Stimulated activated CD8-positive, alpha-beta memory T cell treated with anti-CD3 and anti-CD28 coated beads, Interleukin-7, amount 100 ng/mL, for 1 hour (primary cell): ENCODE measurements at places on chromosomes 6 and 20.

DNA sequence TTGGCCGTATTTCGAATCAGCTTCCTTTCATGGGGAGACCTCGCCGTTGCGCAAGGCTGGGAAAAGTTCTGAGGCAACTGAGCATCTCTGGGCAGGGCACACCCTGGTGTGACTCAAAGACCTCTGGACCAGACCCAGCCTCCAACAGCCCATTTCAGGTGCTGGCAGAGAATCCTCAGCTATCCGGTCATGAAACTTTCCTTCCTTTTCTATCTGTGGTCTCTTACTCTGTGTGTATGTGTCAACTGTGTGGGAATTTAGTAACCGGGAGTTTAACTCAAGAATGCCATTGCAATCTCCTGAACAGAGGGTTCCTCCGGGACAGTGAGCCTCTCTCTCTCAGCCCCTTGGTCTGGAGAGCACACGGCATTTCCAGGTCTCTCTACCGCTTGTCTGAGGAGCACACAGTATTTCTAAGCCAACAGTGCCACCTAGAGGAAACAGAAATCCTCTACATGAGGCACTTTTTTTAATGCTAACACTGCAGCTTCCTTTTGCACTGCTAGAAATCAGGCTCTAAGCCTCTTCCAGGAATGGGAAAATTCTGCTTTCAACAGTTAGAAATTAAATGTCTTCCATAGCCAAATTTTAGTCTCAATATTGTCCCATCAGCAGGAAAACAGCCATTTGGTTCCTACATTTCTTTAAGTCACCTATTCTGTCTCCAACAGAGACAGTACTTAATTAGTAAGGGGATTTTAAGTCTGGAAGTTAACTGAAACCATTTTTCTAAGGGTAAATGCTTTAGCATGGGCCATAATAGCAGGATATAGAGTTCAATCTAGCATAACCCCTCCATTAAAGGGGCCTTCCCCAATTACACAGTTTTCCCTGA lies 32.7 kb downstream of the PLN start:
- DNase-seq: no peak

DNA sequence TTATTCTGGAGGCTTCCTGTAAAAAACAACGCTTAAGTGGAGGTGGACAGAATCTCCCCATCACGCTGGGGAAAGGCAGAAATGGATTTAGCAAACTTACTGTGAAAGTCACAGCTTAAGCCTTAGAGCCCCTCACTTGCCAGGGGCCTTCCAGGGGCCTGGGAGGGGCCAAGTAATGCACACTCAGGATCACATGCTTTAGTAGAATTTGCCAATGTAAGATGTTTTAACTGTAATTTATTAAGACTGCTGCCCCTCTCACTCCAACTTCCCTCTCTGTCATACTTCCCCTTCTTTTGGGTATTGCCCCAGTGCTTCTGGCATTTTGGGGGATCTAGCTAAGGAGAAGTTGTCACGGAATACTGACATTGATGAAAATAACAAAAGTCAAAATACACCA lies 12.6 kb upstream of the ADA start:
- no peak for DNase-seq

DNA sequence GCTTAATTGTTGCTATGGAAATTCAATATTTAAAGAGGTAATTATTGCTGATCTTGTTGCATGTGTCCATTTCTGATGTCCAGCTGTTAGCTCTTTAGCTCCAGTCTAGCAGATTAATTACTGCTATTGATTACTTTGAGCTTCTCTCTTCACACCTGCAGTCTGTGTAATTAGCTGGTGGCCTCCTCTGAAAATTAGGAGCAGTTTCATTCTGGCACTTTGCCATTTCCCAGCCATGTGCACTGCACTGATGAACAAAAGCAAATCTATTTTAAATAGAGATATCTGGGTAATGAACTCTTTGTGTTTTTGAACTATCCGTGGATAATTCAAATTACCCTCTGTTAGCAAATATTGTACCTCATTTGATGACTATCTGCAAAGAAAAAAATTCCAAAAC lies 275.9 kb downstream of the RNF144B start:
- no peak for DNase-seq

- no peak for DNase-seq
Observed at GRCh38 chr6:10414756-10415616, at the start of gene TFAP2A. Gene TFAP2A (minus strand): TSS chr6:10415074. CDS start chr6:10414991, 83 bp downstream.

- no peak for DNase-seq
Observed at GRCh38 chr6:168967281-168967925, 286.2 kb downstream of the THBS2 start.

GRCh38 chr20:47704746-47705496 lies 80.4 kb downstream of the SULF2 start:
- DNase-seq: no peak

GRCh38 chr6:6646859-6647258 lies 58.3 kb downstream of the LY86 start:
- DNase-seq: no peak

DNA sequence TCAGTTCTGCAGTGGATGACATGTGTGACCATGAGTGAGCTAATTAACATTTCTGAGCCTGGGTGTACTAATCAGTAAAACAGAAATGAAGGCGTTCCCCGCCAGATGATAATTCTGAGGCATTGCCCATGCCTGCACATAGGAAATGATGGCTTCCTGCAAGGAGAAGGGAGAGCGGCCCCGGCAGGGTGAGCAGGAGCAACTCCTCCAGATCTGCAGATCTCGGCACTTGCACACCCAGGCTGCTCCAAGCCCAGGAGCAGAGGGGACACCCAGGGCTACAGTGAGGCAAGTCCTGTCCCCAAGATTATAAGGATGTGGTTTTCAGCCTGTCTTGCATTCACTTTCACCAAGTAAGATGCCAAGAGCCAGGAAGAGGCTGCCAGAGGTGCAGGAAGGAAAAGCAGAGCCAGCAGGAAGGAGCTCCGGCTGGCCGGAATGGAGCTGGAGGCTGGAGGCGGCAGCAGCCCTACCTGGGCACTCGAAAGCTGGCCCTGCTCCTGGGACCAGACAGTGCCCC lies 177.5 kb upstream of the CST7 start:
- DNase-seq: no peak

GRCh38 chr6:123990376-123990775 lies 186.7 kb downstream of the NKAIN2 start:
- DNase-seq: no peak

GRCh38 chr6:15137086-15137485 lies 108.8 kb upstream of the JARID2 start:
- no peak for DNase-seq

DNA sequence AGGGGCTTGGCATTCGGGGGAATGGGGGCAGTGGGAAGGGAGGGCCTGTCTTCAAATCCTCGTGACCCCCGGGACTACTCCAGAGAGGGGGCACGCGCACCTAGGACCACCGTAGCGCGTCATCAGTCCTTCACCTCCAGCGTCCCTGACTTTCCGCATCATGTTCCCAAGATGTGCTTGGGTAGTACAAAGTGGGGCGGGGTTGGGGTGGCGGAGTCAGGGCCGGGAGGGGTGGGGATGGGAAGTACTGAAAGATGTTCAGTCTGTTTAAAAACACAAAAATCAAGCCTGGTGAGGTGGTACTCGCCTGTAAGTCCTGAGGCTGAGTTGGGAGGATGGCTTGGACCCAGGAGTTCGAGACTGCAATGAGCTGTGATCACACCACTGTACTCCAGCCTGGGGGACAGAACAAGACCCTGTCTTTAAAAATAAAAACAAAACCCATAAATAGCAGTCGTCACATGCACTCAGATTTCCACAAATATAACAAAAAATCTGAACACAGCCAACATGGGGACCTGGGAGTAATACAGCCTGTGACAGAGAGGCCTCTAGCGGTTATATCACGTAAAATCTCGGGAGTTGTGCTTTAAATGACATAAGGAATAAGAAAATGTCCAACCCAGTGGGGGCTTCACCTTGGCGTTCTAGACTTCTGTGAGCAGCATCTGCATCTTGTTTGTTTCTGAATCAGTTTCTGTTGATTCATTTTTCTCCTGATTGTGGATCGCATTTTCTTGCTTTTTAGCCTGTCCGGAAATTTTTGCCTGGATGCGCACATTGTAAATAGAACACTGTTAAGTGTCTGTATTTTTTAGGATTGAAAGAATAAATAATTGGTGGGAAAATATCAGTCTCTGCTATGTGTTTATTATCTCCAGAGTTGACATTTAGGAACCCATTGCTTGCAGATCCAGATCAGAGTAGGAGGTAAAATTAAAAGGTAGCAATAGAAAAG lies 698 bp upstream of the LRP11 start:
- no peak for DNase-seq

GRCh38 chr6:7267071-7267465 lies 45.9 kb downstream of the SSR1 start:
- no peak for DNase-seq

DNA sequence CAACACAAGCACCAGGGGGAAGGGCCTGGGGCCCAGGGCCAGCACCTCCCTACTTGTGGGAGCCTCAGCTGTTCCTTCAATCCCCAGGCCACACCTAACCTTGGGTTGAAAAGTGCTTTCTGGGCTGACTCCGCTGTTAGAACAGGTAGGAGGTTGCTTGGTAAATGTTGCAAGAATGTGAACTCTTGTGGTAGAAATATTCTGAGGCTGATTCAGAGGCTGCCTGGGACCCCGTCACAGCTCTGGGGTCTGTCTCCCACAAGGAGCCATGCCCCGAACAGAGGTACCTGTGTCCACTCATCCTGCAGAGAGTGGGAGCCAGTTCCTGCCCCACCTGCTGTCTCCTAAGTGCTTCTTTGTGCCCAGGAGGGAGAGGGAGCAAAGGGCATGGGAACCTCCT lies 14.4 kb upstream of the MAS1L start:
- no peak for DNase-seq

DNA sequence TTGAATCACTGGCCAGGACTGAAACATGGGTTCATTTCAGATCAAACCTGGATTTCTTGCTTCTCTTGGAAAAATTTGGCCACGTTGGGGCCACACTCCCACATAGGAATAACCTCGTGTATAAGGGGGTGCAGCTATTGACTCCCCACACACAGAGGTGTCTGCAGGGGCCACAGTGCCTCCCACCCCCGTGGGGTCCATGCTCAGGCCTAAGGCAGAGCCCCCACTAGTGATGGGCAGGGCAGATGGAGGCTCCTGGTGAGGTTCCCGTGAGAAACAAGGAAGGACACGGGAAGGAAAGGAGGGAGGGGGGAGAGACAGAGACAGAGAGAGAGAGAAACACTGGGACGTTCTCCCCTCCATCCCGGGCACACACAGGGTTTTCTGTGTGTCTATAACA lies 230.5 kb downstream of the ERMARD start:
- DNase-seq: no peak

- DNase-seq: no peak
Observed at GRCh38 chr20:40631119-40631631, 57.9 kb downstream of the MAFB start.

DNA sequence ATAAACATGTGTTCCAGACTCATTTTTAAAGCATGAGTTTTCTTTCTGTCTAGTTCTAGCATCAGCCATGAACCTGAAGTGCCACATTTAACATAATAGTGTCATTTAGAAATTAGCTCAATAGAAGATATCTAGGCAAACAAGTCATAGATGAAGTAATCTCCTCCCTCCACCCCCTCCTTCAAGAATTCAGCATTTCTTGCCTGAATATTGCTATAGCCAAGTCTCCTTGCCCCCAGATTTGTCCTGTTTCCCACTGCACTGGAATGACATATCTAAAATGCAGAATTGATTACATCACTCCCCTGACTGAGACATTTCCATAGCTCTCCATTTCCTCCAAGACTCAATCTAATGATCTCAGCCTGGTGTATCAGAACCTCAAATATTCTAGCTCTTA lies 134.9 kb upstream of the BACH2 start:
- DNase-seq: no peak

- DNase-seq: no peak
Observed at GRCh38 chr20:49938173-49939163, 2.3 kb downstream of the RNF114 start.

DNA sequence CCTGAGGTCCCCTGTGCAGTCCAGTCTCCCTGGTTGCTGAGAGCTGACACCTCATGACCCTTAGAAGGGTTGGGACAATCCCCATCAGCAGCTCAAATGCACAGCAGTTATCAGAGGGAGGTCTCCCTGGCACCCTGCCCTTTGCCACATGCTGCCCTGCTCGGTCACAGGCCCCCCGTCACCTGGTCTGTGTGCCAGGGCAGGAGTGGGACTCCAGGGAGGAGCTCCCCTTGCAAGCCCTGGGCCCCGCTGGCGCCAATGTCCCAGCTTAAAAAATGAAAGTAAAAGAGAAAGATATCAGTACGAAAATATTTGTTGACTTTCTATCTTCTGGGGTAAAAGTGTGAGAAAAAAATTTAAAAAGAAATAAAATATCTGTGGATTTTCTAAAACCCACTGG lies 68.1 kb upstream of the SLC22A16 start:
- DNase-seq: no peak

DNA sequence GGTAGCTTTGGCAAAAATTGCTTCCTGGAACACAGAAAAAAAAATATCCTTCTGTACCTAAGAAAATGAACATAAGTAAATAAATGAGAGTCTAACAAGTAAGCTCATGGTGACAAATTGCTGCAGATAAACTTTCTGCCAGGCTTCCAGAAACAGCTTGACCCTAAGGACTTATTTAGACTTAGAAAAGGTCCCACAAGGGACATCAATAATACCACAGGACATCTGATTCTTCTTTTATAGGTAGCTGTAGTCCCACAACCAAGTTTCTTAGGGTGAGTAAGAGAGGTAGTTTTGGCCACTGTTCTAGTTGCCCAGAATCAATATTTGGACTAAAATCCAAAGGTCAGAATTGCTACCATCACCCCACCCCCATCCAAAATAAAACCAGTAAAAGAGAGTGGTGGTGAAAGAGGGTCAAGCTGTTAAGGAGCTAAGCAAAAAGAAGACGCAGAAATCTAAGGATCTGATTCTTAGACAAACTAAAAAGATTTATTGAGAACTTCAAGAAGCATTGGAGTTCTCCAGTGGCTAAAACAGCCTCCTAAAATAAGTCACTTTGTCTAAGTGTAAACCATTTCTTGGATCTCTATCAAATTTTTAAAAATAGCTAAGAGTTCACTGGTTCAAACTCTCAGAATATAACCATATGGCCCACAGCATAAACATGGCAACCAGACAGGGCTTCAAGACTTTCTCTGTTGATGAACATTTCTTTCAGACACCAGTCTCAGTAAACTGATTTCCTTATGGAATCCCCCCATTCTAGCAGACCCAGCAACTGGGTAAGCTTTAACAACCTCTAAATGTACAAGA lies 180.6 kb downstream of the PTPRK start:
- DNase-seq: no peak

- no peak for DNase-seq
Observed at GRCh38 chr6:43669922-43670622, 17.5 kb downstream of the MRPS18A start.

DNA sequence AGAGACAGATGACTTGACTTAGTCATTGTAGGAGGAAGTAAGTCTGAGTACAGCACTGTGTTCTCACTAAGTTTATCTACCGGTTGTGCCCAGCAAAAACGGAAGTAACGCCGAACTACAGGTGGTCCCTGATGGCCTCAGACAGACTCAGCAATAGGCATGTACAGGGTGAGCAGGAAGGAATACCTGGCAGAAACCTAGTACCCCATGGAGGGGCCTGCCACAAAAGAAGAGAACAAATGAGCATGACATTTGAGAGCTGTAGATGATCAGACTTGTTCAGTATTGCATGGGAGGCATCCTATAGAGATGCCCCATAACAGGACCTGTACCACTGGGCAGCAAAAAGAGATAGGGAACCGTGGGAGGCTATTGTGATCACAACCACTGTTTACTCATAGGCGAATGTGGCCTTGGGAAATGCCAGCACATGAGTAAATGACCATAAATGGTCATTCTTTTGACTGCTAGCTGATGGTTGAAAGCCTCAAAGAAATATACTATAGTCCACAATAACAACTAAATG lies 106.4 kb upstream of the TAB2 start:
- DNase-seq: no peak
